Neural crest cell (in vitro differentiated cells): ENCODE measurements at places on chromosomes 1 and 21. TPM values are rescaled to one million over a fixed set of nuclear protein-coding genes. Genes with fewer than 3 reads are reported as not detected.

The HSPA6 gene
- total RNA-seq: not detected in 2 replicates

DNA sequence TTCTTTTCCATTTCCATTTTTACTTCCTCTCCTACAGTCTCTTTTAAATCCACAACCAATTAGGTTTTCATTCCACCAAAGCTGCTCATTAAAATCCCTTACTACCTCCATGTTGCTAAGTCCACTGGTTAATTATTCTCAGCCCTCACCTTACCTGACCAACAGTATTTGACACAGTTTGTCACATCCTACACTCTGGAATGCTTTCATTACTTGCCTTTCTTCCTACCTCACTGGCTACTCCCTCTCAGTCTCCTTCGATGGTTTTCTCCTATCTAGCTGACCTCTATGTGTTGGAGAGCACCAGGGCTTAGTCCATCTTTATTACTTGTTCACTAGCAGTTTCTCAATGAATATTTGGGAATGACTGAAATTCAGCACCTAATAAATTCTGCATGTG, 78.6 kb downstream of the NME7 start:
- no peak overlapping the region for H3K27ac ChIP-seq
- no peaks in the 10 kb centered on the region for H3K27me3 ChIP-seq
- peaks cover 25% of the 10 kb centered on the region for H3K36me3 ChIP-seq
- H3K4me3 ChIP-seq: no peak overlapping the region
- DNase-seq: no peak

The SMPDL3B gene
- total RNA-seq: not detected in 2 replicates

The GPR25 gene
- total RNA-seq: not detected in 2 replicates

DNA sequence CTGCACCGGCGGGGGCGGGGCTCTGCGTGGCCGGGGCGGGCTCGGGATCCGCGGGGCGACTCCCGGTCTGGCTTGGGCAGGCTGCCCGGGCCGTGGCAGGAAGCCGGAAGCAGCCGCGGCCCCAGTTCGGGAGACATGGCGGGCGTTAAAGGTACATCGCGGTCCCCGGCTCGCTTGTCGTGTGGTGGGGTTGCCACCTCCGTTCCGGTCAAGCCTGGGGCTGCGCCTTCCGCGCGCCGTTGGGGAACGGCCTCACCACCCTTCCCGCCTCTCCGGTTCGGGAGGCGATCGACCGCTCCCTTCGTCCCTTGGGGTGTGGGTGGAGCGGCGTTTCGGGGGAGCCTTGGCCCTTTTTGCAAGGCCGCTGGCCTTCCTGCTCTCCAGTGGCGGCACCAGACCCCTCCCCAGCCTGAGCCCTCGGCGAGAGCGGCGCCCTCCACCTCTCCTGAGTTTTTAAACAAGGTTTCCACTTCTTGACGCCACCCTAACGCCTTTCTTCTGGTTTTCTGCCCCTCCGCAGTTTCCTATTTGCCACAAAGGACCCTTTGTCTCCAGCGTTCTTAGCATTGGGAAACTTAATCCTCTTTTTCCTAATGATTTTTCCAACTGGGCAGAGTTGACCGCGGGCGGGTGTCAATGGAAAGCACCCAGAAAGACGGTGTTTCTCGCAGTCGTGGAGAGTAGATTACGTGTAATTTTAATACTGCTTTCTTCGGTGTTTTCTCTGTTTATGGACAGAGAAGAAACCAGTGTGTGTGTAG, at the start of the genes LEPR and LEPROT:
TSS of gene LEPR (plus strand) at position 79 of the 761 bp plus-strand sequence. CDS start 144,898 bp downstream, outside the sequence.
TSS of gene LEPROT (plus strand) at position 79 of the 761 bp plus-strand sequence. CDS start at position 136, 57 bp downstream.
- peaks cover 17% of the 10 kb centered on the region for H3K27me3 ChIP-seq
- no peak within 1 kb of the TSS for H3K4me3 ChIP-seq
- H3K4me1 ChIP-seq: peaks cover 19% of the 10 kb centered on the region
- H3K36me3 ChIP-seq: peaks cover 8% of the 10 kb centered on the region

DNA sequence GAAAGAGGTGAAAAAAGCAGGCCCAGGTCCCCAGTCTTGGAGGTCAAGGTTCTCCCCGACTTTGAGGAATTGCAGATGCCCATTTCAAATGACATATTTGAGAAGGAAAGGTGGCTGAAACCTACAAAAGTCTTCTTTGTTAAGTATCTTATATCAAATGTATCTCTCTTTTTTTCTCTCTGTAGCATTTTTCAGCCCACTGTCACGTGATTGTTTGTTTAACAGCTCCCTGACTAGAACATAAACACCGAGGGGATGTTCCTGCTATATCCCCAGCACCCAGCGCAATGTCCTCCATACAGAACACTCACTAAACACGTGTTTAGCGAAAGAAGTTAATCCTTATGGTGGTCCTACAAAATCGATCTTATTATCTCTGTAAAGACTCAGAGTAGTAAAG, 27.6 kb downstream of the BEND5 start:
- peaks cover 30% of the 10 kb centered on the region for H3K4me1 ChIP-seq
- no peaks in the 10 kb centered on the region for H3K27me3 ChIP-seq
- no peak overlapping the region for H3K4me3 ChIP-seq
- peaks cover 29% of the 10 kb centered on the region for H3K36me3 ChIP-seq
- no peak for DNase-seq

DNA sequence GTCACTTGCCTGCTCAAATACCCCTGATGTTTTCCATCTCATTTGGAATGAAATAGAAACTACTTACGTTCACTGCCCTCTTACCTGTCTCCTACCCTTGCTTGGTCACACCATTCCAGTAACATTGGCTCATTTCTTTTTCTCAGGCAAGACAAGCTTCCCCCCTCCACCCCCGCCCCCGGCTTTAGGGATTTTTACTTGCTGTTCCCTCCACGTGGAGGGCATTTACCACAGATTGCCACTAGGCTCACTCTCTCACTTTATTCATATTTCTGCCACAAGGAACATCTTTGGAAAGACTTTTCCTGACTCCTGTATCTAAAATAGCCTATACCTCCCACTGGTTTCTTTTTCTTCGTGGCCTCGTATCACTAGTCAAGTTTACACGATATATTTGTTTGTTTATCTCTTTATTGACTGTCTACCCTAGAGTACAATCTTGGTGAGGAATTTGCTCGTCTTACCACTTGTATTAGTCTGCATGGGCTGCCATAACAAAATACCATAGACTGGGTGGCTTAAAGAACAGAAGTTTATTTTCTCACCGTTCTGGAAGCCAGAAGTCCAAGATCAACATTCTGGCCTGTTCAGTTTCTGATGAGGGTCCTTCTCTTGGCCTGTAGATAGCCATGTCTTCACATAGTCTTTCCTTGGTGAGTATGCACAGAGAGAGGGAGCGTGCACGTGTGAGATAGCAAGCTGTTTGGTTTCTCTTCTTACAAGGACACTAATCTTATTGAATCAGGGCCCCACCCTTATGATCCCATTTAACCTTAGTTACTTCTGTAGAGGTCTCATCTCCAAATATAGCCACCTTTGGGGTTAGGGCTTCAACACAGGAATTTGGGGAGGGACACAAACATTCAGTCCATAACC, 126.2 kb downstream of the NRDC start:
- H3K27ac ChIP-seq: peak overlapping the region; percentile 43
- peaks cover 13% of the 10 kb centered on the region for H3K36me3 ChIP-seq
- H3K27me3 ChIP-seq: no peaks in the 10 kb centered on the region
- H3K4me3 ChIP-seq: no peak overlapping the region
- no peaks in the 10 kb centered on the region for H3K4me1 ChIP-seq
- DNase-seq: no peak

- peaks cover 46% of the 10 kb centered on the region for H3K27me3 ChIP-seq
- no peak overlapping the region for H3K4me3 ChIP-seq
- H3K4me1 ChIP-seq: no peaks in the 10 kb centered on the region
- no peak for DNase-seq
- H3K27ac ChIP-seq: no peak overlapping the region
- H3K36me3 ChIP-seq: no peaks in the 10 kb centered on the region
Measured at GRCh38 chr1:46948629-46949416, 7.5 kb upstream of the CYP4A11 start.

DNA sequence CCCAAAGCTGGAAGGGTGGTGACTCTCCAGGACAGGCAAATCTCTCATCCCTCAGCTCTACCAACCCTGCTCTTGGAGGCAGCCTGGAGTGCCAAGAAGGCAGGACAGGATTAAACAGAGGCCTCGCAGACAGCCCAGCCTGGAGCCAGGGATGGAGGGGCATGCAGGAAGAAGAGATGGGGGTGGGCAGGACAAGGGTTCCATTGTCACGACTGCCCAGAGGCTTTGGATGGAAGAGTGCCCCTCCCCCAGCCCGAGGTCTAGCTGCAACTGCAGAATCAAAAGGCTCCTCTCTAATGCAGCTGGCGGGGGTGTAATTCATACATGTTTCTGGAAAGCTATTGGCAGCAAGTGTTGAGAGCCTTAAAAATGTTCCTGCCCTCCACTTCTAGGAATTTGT, 8.8 kb downstream of the RAB7B start:
- H3K27me3 ChIP-seq: no peaks in the 10 kb centered on the region
- peaks cover 59% of the 10 kb centered on the region for H3K4me1 ChIP-seq
- peak; percentile 68 for DNase-seq
- peak overlapping the region; percentile 78 for H3K4me3 ChIP-seq
- H3K27ac ChIP-seq: peak overlapping the region; percentile 89

GRCh38 chr1:222060210-222060916, 318.5 kb upstream of the DUSP10 start:
- H3K27ac ChIP-seq: no peak overlapping the region
- no peak overlapping the region for H3K4me3 ChIP-seq
- peaks cover 3% of the 10 kb centered on the region for H3K36me3 ChIP-seq
- H3K4me1 ChIP-seq: no peaks in the 10 kb centered on the region
- DNase-seq: no peak

The TRPM2 gene
- not detected in 2 replicates for total RNA-seq

DNA sequence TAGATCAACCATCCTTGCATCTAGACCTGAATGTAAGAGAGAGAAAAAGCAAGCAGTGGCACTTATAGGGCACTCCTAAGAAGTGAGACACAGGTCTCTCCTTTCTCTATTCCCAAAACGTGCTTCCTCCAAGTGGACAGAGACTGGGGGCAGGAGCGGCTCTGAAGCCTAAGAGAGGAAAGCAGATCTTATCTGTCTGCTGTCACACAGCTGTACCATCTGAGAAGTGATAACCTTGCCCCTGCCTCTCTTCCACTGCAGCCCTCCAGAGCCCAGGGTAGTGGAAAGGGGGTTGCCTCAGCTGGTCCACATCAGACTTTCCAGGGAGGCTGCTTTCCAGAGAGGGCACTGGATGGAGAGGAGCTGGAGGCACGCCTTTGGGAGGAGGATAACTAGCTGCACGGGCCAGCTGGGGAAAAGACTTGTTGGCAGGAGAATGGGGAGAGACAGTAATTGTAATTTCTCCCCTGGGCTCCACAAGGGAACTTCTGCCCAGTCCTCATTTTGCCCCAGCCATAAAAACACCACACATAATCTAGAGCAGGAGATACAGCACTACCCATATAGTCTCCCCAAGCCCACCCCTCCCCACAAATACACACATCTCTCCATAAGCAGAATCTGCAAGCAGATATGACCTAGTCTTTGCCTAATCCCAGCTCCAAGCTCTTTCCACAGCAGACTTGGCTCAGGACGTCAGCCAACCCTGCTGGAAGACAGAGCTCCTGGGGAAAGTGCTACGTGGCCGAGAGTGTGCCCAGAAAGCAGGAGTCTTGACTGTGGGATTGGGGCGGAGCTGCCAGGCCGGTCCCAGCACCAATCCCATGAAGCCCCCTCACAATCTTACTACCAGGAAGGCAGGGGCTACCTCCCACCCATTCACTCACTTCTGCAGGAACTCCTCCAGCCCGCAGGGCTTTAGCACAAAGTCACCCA, 31.2 kb downstream of the PIK3C2B start:
- H3K4me1 ChIP-seq: peaks cover 8% of the 10 kb centered on the region
- H3K4me3 ChIP-seq: no peak overlapping the region
- H3K27ac ChIP-seq: peak overlapping the region; percentile 43
- peaks cover 31% of the 10 kb centered on the region for H3K36me3 ChIP-seq
- H3K27me3 ChIP-seq: no peaks in the 10 kb centered on the region

The NHLH1 gene
- total RNA-seq: 10.0 and 10.6 TPM in 2 replicates

DNA sequence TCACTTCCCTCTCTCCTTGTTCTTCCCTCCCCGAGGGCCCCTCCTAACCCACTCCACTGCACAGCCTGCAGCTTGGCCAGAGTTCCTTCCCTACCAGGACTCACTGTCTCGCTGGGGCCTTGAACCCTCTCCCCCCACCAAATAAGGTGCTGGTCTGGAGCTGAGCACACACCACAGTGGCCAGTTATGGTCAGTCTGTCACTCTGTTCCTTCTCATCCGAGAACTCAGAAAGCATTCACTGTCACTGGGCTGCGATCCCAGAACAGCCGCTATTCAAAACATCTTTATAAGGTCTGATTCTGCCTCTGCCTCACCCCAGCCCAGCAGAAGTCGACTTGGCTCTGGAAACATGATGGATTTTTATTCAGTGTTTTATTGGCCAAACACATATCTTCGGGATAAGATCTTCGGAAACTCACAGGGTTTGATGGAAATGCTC, 19.8 kb upstream of the LBR start:
- H3K27ac ChIP-seq: peak overlapping the region; percentile 64
- no peak for DNase-seq
- H3K27me3 ChIP-seq: no peaks in the 10 kb centered on the region
- no peaks in the 10 kb centered on the region for H3K36me3 ChIP-seq
- peaks cover 34% of the 10 kb centered on the region for H3K4me1 ChIP-seq
